ENCODE measurements at places on chromosomes 3 and 15. TPM values are rescaled to one million over a fixed set of nuclear protein-coding genes. Genes with fewer than 3 reads are reported as not detected.

RLBP1 gene
- total RNA-seq, result not detected

FRMD4B gene
- 0.28 TPM for total RNA-seq

PLCL2 gene
- total RNA-seq, result 3.8 TPM

GUCA1C gene
- total RNA-seq, result not detected

GOLGA6L4 gene
- 0.83 TPM for total RNA-seq

DNA sequence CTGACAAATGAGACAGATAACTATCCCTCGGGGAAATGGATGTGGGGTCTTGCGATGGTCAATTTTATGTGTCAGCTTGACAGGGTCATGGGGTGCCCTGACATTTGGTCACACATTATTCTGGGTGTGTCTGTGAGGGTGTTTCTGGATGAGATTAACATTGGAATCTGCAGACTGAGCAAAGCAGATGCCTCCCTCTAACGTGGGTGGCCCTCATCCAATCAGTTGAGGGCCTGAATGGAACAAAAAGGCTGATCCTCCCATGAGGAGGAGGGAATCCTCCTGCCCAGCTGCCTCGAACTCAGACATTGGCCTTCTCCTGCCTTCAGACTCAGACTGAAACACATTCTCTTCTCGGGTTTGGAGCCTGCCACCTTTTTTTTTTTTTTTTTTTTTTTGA lies 69.0 kb downstream of the MINAR1 start:
- H3K36me3 ChIP-seq, result no peaks in the 10 kb centered on the region
- H3K27ac ChIP-seq, result no peak overlapping the region
- no peak overlapping the region for H3K4me3 ChIP-seq
- no peak for DNase-seq

DNA sequence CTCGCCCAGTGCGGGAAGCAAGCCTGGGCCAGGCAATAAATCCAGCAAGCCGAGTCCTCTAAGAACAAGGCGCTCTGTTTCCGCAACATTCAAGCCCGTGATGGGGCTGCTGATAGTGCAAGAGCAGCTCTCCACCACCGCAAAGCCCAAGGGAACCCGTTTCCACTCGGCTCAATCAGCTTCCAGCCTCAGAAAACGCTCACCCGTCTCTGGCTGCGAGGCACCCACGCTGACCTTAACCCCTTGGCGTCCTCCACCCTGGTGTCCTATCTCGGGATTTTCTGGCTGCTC lies 17.8 kb downstream of the SPATA12 start:
- DNase-seq, result peak; percentile 16
- peaks cover 27% of the 10 kb centered on the region for H3K27me3 ChIP-seq
- H3K36me3 ChIP-seq, result 0 out of 2 replicates have a peak, but pooled peaks cover 1% of the 10 kb centered on the region
- no peaks in the 10 kb centered on the region for H3K4me1 ChIP-seq

GRCh38 chr3:58800940-58801339 lies 134.4 kb upstream of the FAM3D start:
- no peaks in the 10 kb centered on the region for H3K4me1 ChIP-seq
- no peak for DNase-seq
- H3K27ac ChIP-seq, result no peak overlapping the region

DNA sequence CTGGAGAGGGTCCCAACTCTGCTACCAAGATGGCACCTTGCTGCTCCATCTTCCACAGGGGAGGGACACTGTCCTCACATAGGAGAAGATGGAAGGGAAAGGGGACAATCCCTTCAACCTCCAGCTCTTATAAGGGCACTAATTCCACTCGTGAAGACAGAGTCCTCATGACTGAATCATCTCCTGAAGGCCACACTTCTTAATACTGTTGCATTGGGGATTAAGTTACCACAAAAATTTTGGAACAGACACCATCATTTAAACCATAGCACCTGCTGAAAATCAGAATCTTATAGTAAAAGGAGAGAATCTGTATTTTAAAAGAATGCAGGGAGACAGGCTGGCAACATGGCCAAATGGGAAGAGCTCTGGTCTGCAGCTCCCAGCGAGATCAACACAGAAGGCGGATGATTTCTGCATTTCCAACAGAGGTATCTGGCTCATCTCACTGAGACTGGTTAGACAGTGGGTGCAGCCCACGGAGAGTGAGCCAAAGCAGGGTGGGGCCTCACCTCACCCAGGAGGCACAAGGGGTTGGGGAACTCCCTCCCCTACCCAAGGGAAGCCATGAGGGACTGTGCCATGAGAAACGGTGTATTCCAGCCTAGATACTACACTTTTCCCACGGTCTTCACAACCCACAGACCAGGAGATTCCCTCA lies 69.4 kb upstream of the LIPC start:
- H3K36me3 ChIP-seq, result no peaks in the 10 kb centered on the region
- H3K27ac ChIP-seq, result peak overlapping the region; percentile 89
- no peak overlapping the region for H3K4me3 ChIP-seq
- H3K4me1 ChIP-seq, result peaks cover 28% of the 10 kb centered on the region
- H3K27me3 ChIP-seq, result no peaks in the 10 kb centered on the region
- no peak for DNase-seq

DNA sequence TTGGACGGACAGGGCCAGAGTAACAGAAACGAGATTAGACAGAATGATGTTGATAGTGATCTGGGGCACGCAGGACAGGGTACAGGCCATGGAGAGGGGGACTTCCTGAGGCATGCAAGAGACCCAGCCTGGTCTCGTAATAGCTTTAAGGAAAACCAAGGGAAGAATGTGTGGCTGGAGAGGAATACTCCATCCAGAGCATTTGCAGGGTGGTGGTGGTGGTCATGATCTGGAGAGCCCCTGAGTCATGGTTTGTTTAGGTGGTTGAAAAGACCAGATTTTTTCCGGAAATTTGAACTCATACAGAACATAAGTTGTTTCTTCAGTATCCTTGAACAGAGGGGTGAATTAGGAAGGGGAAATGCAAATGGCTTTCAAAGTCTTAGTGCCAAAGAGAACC lies 138.5 kb downstream of the DUT start:
- DNase-seq, result no peak
- H3K4me3 ChIP-seq, result no peak overlapping the region
- peaks cover 2% of the 10 kb centered on the region for H3K4me1 ChIP-seq
- H3K27me3 ChIP-seq, result no peaks in the 10 kb centered on the region

- no peaks in the 10 kb centered on the region for H3K4me1 ChIP-seq
- H3K27ac ChIP-seq, result no peak overlapping the region
- H3K36me3 ChIP-seq, result no peaks in the 10 kb centered on the region
Observed at GRCh38 chr3:21372316-21372715, 378.7 kb downstream of the ZNF385D start.

GRCh38 chr15:44035781-44036699 lies 159.0 kb downstream of the FRMD5 start:
- peaks cover 6% of the 10 kb centered on the region for H3K4me1 ChIP-seq
- no peak overlapping the region for H3K4me3 ChIP-seq
- no peaks in the 10 kb centered on the region for H3K27me3 ChIP-seq
- DNase-seq, result peak; percentile 59

DNA sequence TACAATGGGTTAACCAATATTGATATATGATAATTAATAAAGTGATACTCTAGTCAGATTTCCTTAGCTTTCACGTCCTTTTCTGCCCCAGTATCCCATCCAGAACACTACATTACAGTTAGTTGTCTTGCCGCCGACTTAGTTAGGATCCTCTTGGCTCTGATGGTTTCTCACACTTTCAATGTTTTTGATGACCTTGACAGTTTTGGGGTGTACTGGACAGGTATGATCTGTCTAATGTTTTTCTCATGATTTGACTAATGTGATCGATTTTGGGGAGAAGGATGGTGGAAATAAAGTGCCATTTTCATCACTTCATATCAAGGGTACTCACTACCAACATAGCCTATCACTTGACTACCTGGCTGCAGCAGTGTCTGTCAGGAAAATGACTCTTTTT lies 245.0 kb upstream of the TMC3 start:
- H3K27ac ChIP-seq, result no peak overlapping the region
- H3K4me3 ChIP-seq, result no peak overlapping the region
- H3K4me1 ChIP-seq, result no peaks in the 10 kb centered on the region

GRCh38 chr15:99738021-99738847 lies 5.0 kb upstream of the LYSMD4 start:
- no peak overlapping the region for H3K27ac ChIP-seq
- H3K4me3 ChIP-seq, result no peak overlapping the region
- no peak for DNase-seq
- 0 out of 2 replicates have a peak, but pooled peaks cover 2% of the 10 kb centered on the region for H3K4me1 ChIP-seq
- H3K36me3 ChIP-seq, result no peaks in the 10 kb centered on the region

DNA sequence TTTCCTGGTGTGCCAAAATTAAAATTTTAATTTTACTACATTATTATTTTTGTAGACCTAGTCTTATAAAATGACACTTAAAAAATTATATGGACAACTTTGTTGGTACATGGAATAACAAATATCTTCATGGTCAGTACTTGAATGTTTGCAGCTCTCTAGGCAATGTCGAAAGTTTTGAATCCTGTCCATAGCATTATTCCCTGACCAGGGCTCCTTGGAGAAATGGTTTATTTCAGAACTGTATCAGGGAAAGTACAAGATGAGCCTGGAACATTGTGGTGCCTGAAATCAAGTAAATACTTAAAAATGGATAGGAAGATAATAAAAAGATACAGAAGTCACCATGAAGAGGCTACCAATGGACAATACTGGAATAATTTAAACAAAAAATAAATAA lies 47.6 kb downstream of the ALDH1A2 start:
- no peak overlapping the region for H3K4me3 ChIP-seq
- H3K27me3 ChIP-seq, result peaks cover 2% of the 10 kb centered on the region
- no peaks in the 10 kb centered on the region for H3K36me3 ChIP-seq
- no peak for DNase-seq

DNA sequence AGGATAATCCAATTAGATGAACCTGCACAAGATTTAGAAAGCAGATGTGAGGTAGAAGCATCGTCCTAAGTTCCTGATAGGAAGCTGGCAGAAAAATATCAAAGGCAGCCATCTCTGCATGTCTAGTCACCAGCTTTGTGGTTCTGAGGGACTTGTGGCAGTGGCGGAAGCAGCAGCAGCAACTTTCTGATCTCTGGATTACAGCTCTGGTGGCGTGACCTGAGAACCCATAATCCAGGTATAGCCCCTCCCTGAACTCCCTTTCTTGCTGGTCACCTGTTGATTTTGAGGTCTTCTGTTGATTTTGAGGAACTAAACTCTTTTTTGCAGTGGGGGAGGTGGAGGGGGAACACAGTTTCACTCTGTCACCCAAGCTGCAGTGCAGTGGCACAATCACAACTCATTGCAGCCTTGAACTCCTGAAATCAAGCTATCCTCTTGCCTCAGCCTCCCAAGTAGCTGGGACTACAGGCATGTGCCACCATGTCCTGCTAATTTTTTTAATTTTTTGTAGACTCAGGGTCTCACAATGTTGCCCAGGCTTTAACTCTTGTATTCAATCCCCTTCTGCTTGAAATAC lies 7.9 kb downstream of the FSIP1 start:
- H3K27ac ChIP-seq, result no peak overlapping the region
- no peaks in the 10 kb centered on the region for H3K27me3 ChIP-seq
- no peaks in the 10 kb centered on the region for H3K36me3 ChIP-seq

GRCh38 chr3:126119008-126119675 lies 35.2 kb upstream of the SLC41A3 start:
- DNase-seq, result no peak
- H3K4me1 ChIP-seq, result no peaks in the 10 kb centered on the region
- no peak overlapping the region for H3K4me3 ChIP-seq

GRCh38 chr3:27326629-27327545 lies 42.3 kb downstream of the NEK10 start:
- H3K4me1 ChIP-seq, result peaks cover 22% of the 10 kb centered on the region
- H3K27ac ChIP-seq, result peak overlapping the region; percentile 68
- no peak overlapping the region for H3K4me3 ChIP-seq
- H3K27me3 ChIP-seq, result no peaks in the 10 kb centered on the region

GRCh38 chr3:8532251-8532871 lies 30.7 kb downstream of the LMCD1 start:
- H3K27ac ChIP-seq, result peak overlapping the region; percentile 72
- no peaks in the 10 kb centered on the region for H3K27me3 ChIP-seq
- peaks cover 40% of the 10 kb centered on the region for H3K4me1 ChIP-seq
- DNase-seq, result peak; percentile 71
- H3K36me3 ChIP-seq, result peaks cover 6% of the 10 kb centered on the region
- no peak overlapping the region for H3K4me3 ChIP-seq

DNA sequence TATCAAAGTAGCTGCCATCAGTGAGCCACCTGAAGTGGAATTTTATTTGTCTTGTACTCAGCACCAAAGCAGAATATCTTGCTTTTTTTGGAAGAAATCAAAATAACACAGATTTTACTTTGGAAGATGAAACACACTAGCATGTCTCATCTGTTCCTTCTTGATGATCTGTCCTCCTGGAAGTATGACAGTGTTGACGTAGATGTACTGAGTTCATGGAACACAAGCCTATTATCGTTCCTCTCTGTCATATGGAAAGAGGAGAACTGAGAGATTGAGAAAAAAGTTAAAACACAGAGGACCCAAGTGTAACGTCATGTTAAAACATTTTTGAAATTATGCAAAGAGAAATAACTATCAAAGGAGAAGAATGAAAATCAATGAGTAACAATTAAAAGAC lies 340.2 kb downstream of the ROBO2 start:
- no peaks in the 10 kb centered on the region for H3K36me3 ChIP-seq
- no peaks in the 10 kb centered on the region for H3K27me3 ChIP-seq
- no peak overlapping the region for H3K4me3 ChIP-seq
- DNase-seq, result no peak
- H3K27ac ChIP-seq, result no peak overlapping the region

GRCh38 chr3:180280555-180280954 lies 243.8 kb upstream of the PEX5L start:
- H3K36me3 ChIP-seq, result no peaks in the 10 kb centered on the region
- H3K27me3 ChIP-seq, result no peaks in the 10 kb centered on the region
- H3K27ac ChIP-seq, result no peak overlapping the region
- H3K4me3 ChIP-seq, result no peak overlapping the region
- DNase-seq, result peak; percentile 74

- no peaks in the 10 kb centered on the region for H3K4me1 ChIP-seq
- H3K27ac ChIP-seq, result no peak overlapping the region
- peaks cover 35% of the 10 kb centered on the region for H3K36me3 ChIP-seq
- H3K4me3 ChIP-seq, result no peak overlapping the region
Observed at GRCh38 chr3:51698209-51698608, 8.7 kb upstream of the GRM2 start.

- no peak for DNase-seq
- H3K27me3 ChIP-seq, result peaks cover 5% of the 10 kb centered on the region
- H3K27ac ChIP-seq, result peak overlapping the region; percentile 14
- H3K4me3 ChIP-seq, result peak overlapping the region; percentile 84
- no peaks in the 10 kb centered on the region for H3K36me3 ChIP-seq
Observed at GRCh38 chr15:65286069-65286703, 497 bp downstream of the PARP16 start.

GRCh38 chr3:107441617-107442016 lies 64.4 kb downstream of the CCDC54 start:
- no peak overlapping the region for H3K27ac ChIP-seq
- peak; percentile 33 for DNase-seq
- no peaks in the 10 kb centered on the region for H3K27me3 ChIP-seq
- no peak overlapping the region for H3K4me3 ChIP-seq

- H3K4me1 ChIP-seq, result no peaks in the 10 kb centered on the region
- H3K36me3 ChIP-seq, result no peaks in the 10 kb centered on the region
- no peaks in the 10 kb centered on the region for H3K27me3 ChIP-seq
- no peak overlapping the region for H3K4me3 ChIP-seq
- DNase-seq, result no peak
Observed at GRCh38 chr15:100174159-100174903, 167.4 kb downstream of the ADAMTS17 start.
